ENCODE measurements at places on chromosomes 13 and 19.

- peak; percentile 61 for DNase-seq
These were observed 478.4 kb downstream of the FOXO1 start for GRCh38 chr13:40187841-40188591.

- no peak for DNase-seq
These were observed 130.7 kb upstream of the SGCG start for GRCh38 chr13:23050126-23050525.

GRCh38 chr13:99196466-99197116 is 4.1 kb upstream of the UBAC2 start:
- DNase-seq: no peak

DNA sequence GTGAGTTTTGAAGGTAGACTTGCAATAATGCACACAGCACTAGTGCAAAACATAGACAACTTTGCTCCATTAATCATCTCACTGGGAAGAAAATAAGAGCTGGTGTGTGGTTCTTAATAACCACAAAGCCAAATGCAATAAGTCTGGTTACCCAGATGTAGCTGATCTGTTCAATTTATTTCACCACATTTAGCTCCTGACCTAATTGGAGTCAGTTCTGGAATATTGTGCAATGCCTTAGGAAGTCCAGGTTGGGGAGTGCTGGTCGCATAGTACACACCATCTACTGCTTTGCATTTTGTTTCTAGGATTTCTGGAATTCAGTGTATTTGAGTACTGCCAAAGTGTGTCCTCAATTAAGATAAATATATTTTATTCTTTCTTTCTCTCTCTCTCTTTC is 483.3 kb upstream of the SPRY2 start:
- DNase-seq: no peak

GRCh38 chr19:15913384-15913783 is 15.5 kb upstream of the CYP4F2 start:
- no peak for DNase-seq

GRCh38 chr19:48147597-48148175 is 22.5 kb downstream of the LIG1 start:
- no peak for DNase-seq

GRCh38 chr13:63297163-63297562 is 1881.5 kb upstream of the PCDH20 start:
- no peak for DNase-seq

DNA sequence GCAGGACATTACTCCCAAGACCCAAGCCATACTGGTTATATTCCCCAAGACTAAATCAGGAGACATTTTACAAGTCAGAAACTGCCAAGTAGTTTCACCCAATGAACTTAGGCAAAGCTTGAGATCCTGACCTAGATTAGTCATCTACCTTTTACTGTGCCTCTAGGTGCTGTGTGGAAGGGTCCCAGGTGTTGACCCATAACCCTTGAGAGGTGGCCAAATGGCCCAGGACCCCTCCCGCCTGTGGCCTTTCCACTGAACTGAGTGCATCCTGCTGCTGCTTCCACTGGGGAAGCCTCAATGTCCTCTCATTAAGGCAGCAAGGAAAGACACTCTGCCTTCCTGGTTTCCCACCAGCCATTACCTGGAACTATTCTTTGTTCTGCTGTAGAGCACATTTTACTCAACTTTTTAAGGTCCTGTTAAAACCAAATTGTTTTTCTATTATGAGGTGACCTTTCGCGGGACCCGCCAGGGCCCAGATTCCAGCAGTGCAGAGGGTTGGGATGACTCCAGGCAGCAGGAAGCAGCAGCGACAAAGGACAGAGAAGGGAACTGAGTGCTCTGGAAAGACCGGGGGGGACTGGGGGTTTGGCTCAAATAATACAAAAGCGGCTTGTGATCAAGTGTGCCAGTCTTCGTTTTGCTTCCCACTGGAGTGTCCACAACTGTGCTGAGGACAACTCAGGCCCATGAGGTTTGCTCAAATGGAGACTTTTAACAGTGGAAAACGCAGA is 27.1 kb downstream of the ANKRD10 start:
- no peak for DNase-seq

GRCh38 chr13:44146138-44146537 is 227.5 kb upstream of the SERP2 start:
- no peak for DNase-seq

DNA sequence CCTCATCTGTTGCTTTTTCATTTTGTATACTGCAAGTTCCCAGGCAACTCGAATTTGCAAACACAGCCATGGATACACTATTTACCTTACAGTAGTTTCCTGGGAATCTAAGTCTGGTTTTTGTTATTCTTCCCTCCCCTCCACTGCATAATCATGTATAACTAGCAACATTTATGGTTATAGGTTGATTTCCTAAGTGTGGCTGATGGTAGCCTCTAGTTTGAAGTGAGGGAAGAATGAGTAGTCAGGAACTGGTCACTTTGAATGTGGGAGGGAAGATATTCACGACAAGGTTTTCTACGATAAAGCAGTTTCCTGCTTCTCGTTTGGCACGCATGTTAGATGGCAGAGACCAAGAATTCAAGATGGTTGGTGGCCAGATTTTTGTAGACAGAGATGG is at the start of gene KCNRG:
Gene KCNRG (plus strand): TSS at position 187 of the 400 bp plus-strand sequence. CDS start 50 bp downstream, at position 237.
- no peak for DNase-seq

DNA sequence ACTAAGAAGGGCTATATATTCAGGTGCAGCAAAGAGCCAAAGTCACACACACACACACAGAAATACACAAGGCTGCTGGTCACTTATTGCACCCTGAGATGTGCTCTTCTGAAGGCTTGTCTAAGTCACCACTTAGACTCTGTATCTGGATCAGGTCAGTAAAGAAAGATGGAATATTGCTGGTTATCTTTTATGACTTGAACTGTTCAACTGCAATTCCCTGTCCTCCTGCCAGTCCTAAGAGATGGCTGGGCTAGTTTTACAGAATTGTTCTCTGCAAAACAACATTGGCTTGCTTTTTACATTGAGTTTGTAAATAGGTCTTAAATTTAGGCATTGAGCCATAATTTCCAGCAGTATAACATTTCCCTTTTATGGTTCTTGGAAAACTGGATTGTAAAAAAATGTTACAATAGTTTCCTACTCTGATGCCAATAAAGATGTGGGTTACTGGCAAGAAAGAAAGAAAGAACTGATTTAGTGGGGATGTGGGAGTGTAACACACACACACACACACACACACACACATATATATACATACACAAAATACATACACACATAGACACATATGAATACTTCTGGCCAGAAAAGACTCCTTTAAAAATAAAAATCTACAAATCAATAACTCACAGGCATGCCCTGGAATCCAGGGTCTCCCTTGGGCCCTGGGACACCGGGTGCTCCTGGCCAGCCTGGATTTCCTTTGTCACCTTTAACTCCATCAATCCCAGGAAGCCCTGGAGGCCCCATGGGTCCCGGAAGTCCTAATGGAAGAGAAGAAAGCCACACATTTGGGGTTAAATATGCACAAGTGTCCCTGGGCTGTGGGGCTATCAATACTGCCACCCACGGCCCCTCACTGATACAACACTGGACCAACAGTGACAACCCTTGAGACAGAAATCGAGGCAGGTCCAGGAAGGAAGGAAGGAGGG is 137.7 kb downstream of the COL4A1 start:
- DNase-seq: no peak

GRCh38 chr13:26571518-26571917 is 14.0 kb downstream of the WASF3 start:
- DNase-seq: no peak

DNA sequence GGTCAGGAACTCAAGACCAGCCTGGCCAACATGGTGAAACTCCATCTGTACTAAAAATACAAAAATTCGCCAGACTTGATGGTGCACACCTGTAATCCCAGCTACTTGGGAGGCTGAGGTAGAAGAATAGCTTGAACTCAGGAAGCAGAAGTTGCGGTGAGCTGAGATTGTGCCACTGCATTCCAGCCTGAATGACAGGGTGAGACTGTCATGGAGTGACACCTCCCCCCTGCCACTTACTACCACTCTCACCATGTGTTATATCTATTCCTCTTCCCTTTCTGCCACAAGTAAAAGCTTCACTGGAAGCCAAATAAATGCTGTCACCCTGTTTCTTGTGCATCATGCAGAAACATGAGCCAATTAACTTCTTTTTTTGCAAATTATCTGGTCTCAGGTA is 10.6 kb upstream of the CEACAM4 start:
- DNase-seq: no peak

- no peak for DNase-seq
These were observed 7.7 kb downstream of the ZNF253 start for GRCh38 chr19:19873381-19873780.

DNA sequence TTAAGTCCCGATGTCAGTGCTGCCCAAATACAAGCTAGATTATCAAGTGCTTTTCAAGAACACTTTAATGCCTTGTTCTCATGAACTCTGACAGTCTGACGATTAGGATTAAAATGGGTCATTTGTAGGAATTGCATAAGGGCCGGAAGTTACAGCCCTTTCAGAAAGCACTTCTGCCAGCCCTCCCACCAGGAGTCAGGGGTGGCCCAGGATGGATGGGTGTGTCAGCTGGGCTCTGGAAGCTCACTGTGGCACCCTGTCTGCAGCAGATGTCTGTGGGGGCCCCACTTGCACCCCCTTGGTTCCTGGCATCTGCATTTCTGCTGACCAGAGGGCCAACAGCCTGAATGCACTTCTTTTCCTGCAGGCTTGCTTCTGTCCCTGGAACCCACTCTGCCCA is 712.7 kb downstream of the UQCRFS1 start:
- DNase-seq: no peak

- no peak for DNase-seq
These were observed 20.0 kb downstream of the UPF1 start for GRCh38 chr19:18851673-18852325.

GRCh38 chr13:67515895-67516294 is 285.8 kb upstream of the PCDH9 start:
- no peak for DNase-seq

- DNase-seq: no peak
These were observed 146.7 kb downstream of the USP12 start for GRCh38 chr13:27024776-27025492.

GRCh38 chr13:51518827-51519226 is 65.4 kb upstream of the WDFY2 start:
- peak; percentile 47 for DNase-seq

DNA sequence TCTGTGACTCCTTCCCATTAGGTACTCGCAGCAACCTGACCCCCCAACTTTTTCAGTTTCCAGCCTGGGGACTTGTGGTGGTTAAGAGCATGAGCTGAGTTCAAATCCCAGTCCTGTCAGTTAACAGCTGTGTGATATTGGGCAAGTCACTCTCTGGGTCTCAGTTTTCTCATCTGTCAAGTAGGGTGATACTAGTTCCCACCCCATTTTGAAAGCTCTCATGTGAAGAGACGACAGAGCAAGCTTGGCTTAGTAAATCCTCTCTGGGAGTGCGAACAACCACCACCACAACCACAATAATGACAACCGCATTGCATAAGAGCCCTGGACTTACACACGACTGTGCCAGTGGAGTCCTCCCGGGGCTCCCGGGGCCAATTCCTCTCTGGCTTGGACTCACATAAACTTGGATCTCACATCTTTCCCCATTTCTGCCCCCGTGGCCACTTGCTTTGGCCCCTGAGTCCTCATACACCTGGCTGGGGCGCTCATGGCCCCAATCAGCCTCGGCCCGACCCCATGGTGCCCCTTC is 454 bp downstream of the BLVRB start:
- DNase-seq: peak; percentile 32

- DNase-seq: no peak
These were observed 31.5 kb downstream of the KLF5 start for GRCh38 chr13:73090116-73090822.

DNA sequence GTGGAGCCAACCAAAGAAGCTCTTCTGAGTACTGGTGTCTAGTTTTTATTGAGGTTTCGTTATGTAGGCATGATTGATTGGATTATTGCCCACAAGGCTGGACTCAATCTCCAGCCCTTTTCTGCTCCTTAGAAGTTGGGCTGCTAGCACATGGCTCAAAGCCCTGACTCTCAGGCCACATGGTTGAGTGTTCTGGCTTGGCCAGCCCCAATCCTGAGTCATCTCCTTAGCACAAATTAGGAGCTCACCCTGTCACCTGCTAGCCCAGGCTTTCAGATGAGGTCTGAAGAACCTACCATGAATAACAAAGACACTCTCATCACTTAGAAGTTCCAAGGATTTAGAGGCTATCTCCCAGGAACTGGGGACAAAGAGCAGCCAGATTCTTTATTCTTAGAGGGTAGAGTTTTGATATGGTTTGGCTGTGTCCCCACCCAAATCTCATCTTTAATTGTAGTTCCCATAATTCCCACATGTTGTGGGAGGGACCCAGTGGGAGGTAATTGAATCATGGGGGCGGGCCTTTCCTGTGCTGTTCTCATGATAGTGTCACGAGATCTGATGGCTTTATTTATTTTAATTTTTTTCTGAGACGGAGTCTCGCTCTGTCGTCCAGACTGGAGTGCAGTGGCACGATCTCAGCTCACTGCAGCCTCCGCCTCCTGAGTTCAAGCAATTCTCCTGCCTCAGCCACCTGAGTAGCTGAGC is 11.3 kb downstream of the DPY19L3 start:
- DNase-seq: no peak

- no peak for DNase-seq
These were observed 12.9 kb upstream of the SLC25A41 start for GRCh38 chr19:6446452-6446851.

GRCh38 chr13:67299751-67300150 is 69.6 kb upstream of the PCDH9 start:
- no peak for DNase-seq

GRCh38 chr13:103839460-103839859 is 773.2 kb upstream of the SLC10A2 start:
- DNase-seq: no peak

DNA sequence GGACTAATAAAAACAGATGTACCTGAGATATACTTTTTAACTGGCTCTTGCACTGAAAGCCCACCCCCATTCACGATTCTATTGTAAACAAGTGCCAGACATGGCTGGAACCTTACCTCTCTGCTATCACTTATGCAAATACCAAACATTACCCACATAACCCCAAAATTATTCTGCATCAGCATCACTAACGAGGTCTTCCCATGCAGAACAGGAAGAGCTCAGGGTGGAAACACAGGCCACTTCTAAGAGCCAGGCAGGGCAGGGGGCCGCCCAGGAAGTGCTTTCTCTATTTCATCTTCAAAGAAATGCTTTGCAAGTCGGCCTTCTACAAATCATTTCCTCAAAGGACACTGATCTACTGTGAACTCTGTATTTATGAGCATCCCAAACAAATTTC is 7.3 kb downstream of the IRS2 start:
- DNase-seq: peak; percentile 40

GRCh38 chr13:99601535-99601934 is 100.3 kb downstream of the TM9SF2 start:
- no peak for DNase-seq

GRCh38 chr13:98557937-98558792 is 18.7 kb downstream of the STK24 start:
- DNase-seq: no peak

- DNase-seq: peak; percentile 87
These were observed 14.0 kb upstream of the ATP8B3 start for GRCh38 chr19:1825909-1826556.

- DNase-seq: no peak
These were observed 59.6 kb downstream of the RBM26 start for GRCh38 chr13:79346300-79346914.

DNA sequence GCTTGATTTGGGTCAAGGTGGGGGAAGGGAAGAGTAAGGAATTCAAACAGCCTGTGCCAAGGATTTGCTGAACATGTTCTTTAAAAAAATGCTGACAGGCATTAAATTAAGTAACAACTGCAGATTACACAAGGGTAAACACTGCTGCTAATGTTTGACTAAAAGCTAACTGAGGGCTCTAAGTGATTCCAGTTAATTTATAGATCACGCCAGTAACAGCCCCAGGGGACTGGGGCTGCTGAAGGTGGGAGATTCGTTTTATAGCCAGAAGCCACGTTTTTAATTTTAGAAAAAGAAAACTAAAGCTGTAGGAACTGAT is 321.7 kb downstream of the DLEU7 start:
- no peak for DNase-seq

- DNase-seq: no peak
These were observed 67.0 kb downstream of the ABCC4 start for GRCh38 chr13:95234242-95234641.

All from stimulated activated CD8-positive, alpha-beta memory T cell treated with anti-CD3 and anti-CD28 coated beads, Interleukin-4, amount 100 ng/mL, for 48 hours (primary cell).